ENCODE measurements at places on chromosomes 2 and 18. TPM values are rescaled to one million over a fixed set of nuclear protein-coding genes. Genes with fewer than 3 reads are reported as not detected.

Gene TBR1
- polyA plus RNA-seq, result not detected

DNA sequence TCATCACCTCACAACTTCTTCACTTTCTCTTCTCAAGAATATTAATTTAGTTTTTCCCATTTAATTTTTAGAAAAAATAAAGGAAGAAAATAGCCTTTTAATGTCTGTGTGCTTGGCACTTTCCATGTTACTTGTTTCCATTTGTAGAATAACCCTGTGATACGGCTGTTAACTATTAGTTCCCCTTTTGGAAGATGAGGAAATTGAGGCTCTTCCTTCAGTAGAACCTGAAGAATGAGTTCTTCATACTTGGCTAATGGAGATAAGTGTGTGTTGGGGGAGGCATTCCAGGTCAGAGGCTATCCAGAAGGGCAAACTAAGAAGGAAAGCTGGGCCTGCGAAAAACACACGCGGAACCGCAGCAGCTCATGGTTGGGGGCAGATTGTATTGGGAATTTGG is 38.3 kb downstream of the ZNF532 start:
- no peak for DNase-seq
- peaks cover 3% of the 10 kb centered on the region for H3K36me3 ChIP-seq
- H3K27ac ChIP-seq, result no peak overlapping the region
- H3K4me1 ChIP-seq, result no peaks in the 10 kb centered on the region

GRCh38 chr2:236993-237539 is 26.8 kb downstream of the SH3YL1 start:
- no peak for DNase-seq
- H3K36me3 ChIP-seq, result no peaks in the 10 kb centered on the region
- H3K4me3 ChIP-seq, result no peak overlapping the region
- peaks cover 4% of the 10 kb centered on the region for H3K4me1 ChIP-seq
- H3K27me3 ChIP-seq, result no peaks in the 10 kb centered on the region
- no peak overlapping the region for H3K27ac ChIP-seq

Gene SULT1C4
- 7.1 TPM for polyA plus RNA-seq

- H3K27me3 ChIP-seq, result no peaks in the 10 kb centered on the region
- no peak overlapping the region for H3K4me3 ChIP-seq
- H3K4me1 ChIP-seq, result no peaks in the 10 kb centered on the region
- H3K36me3 ChIP-seq, result no peaks in the 10 kb centered on the region
- no peak for DNase-seq
- no peak overlapping the region for H3K27ac ChIP-seq
Measured at GRCh38 chr2:136357007-136357380, 239.0 kb upstream of the CXCR4 start.

- H3K36me3 ChIP-seq, result no peaks in the 10 kb centered on the region
- no peaks in the 10 kb centered on the region for H3K4me1 ChIP-seq
- no peak for DNase-seq
- H3K4me3 ChIP-seq, result no peak overlapping the region
Measured at GRCh38 chr2:8452979-8453903, 228.6 kb upstream of the ID2 start.

Gene LCT
- polyA plus RNA-seq, result 0.19 TPM

Gene SERPINB11
- not detected for polyA plus RNA-seq

DNA sequence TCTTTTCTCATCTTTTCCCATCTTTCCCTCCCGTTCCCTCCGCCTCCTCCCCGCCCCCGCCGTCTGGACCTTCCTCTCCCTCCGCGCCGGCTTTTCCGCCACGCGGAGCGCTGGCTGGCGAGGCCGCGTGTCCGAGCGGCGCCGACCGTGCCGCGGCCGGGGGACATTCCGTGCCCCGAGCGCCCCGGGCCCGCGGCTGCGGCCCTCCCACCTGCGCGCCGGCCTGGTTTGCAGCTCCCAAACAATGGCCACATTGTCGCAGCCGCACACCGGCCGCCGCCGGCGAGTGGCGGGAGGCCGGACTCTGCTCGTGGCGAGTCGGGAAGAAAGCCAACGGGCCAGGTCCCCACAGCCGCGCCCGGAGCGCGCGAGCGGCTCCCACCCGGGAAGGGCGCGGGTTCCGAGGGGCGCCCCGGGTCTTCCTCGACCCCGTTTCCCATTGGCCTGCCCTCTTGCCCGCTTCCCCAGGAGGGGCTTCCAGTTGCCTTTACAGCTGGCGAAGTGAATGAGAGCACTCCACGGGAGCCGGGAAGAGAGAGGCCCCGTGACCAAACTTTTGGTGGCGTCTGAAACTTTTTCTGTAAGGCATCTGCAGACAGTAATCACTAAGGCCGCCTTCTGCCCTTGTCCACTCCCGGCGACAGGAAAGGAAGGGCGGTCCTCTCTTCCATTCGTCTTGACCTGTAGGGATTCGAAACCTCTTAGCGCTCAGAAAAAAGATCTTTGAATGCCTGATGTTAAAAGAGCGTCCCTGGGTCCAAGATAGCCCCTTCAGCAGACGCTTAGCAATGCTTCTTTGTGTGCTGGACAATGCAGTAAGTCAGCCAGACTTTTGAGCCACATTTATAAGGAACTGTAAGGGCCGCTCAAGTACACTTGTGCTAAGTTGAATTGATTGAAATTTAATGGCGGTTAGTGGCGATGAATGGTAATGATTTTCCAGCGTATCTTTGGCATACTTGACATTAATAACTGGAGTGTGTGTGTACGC is 6.2 kb downstream of the GLI2 start:
- peaks cover 3% of the 10 kb centered on the region for H3K27me3 ChIP-seq
- no peaks in the 10 kb centered on the region for H3K36me3 ChIP-seq
- peaks cover 4% of the 10 kb centered on the region for H3K4me1 ChIP-seq

DNA sequence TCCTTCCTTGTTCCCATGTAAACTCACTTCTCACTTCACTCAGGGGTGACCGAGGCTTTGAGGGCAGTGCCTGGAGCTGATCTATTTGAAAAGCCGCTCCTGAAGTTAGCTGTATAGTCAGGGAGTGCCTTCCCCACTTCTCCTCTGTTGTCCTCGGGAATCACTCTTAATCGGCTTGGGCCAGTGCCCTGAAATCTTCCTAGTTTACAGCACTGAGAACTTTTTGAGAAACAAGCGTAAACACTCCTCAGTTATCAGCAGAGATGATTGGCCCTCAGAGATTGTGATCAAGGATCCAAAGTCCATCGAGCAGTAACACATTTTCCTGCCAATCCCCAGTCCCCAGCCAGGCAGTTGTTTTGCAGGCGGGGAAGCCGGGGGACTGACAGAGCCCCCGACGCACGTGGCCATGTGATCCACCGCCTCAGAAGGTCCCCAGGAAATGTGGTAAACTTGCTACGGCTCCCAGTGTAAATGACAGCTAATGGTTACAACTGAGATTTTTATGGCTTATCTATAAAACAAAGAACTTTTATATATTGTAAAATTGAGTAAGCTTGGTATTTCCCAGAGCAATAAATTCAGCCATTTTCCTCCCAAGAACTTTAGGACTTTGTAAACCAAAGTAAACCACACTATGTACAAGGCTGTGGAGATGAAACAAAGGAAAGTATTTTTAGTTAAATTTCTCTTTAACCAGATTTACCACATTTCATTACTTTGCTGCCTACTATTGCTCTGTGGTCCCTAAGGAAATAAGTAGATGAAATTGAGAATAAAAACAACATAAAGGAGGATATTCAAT is 53.5 kb downstream of the C18orf63 start:
- no peaks in the 10 kb centered on the region for H3K36me3 ChIP-seq
- H3K27me3 ChIP-seq, result no peaks in the 10 kb centered on the region
- H3K4me1 ChIP-seq, result no peaks in the 10 kb centered on the region
- peak; percentile 42 for DNase-seq
- H3K4me3 ChIP-seq, result no peak overlapping the region
- H3K27ac ChIP-seq, result peak overlapping the region; percentile 3

DNA sequence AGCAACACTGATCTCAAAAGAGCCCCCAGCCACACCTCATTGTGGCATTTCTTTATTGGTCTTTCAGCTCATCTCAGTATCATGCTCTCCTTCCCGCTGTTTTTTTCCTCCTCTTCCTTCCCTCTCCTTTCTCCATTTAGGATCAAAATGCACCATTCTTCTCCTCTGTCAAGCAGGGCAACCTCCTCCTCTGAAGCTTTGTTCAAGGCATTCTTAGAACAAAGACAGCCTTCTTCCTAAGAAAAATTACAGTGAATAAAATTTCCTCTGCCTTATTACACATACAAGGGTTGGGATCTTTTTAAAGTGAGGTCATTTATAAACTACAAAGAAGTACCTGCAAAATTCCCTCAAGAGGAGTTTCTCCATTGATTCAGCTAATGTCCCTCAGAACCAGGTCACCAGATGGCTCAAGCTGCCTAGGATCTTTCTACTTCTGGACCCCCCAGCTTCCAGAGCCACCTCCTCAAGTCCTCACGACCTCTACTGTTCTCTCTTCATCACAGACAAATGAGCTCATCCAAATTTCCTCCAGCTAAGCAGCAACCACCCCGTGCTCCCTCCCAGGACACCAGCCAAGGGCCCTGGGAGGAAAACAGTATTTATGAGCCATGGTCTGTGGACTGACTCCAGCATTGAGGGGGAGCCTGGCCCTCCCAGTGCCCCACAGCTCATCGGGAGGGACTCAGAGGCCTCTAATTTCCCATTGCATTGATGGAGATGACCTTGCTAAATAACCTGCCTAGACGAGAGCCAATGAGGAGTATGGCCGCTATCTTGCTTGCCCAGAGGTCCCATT is 18.0 kb downstream of the SFXN5 start:
- DNase-seq, result no peak
- H3K4me1 ChIP-seq, result no peaks in the 10 kb centered on the region
- H3K27ac ChIP-seq, result no peak overlapping the region
- no peak overlapping the region for H3K4me3 ChIP-seq
- peaks cover 3% of the 10 kb centered on the region for H3K36me3 ChIP-seq
- H3K27me3 ChIP-seq, result no peaks in the 10 kb centered on the region

- no peak overlapping the region for H3K27ac ChIP-seq
- H3K36me3 ChIP-seq, result no peaks in the 10 kb centered on the region
- no peaks in the 10 kb centered on the region for H3K27me3 ChIP-seq
- H3K4me3 ChIP-seq, result no peak overlapping the region
- no peak for DNase-seq
- H3K4me1 ChIP-seq, result no peaks in the 10 kb centered on the region
Measured at GRCh38 chr2:96547203-96547641, 10.7 kb downstream of the ARID5A start.

GRCh38 chr2:168793596-168793995 is 8.8 kb upstream of the NOSTRIN start:
- H3K4me1 ChIP-seq, result no peaks in the 10 kb centered on the region
- H3K36me3 ChIP-seq, result no peaks in the 10 kb centered on the region
- H3K27ac ChIP-seq, result no peak overlapping the region
- no peak overlapping the region for H3K4me3 ChIP-seq
- no peak for DNase-seq

Gene CNNM3
- polyA plus RNA-seq, result 6.9 TPM
